Breast epithelium (tissue), 4 donors: ENCODE measurements at places on chromosomes 7 and 10. TPM values are rescaled to one million over a fixed set of nuclear protein-coding genes. Genes with fewer than 3 reads are reported as not detected.

Gene GOLGA7B
- 3.2 TPM for total RNA-seq

DNA sequence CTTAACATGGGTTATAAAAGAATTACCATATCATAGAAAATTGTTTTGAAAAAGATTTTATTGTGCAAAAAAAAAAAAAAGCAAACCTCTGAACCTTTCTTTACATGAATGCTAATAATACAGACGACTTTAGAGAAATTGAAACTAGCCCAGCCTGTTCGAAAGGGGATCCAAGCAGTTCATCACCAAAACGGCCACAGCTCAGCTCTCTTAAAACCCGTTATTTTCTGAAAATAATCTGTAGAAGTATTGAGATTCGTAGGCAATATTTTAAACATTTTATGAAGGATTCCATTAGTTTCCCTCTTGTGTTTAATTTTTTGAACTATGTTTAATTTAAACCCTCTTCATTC, 9.9 kb upstream of the GSAP start:
- H3K4me3 ChIP-seq = no peak overlapping the region
- H3K36me3 ChIP-seq = no peaks in the 10 kb centered on the region
- no peaks in the 10 kb centered on the region for H3K4me1 ChIP-seq
- no peak for DNase-seq
- H3K27ac ChIP-seq = no peak overlapping the region

DNA sequence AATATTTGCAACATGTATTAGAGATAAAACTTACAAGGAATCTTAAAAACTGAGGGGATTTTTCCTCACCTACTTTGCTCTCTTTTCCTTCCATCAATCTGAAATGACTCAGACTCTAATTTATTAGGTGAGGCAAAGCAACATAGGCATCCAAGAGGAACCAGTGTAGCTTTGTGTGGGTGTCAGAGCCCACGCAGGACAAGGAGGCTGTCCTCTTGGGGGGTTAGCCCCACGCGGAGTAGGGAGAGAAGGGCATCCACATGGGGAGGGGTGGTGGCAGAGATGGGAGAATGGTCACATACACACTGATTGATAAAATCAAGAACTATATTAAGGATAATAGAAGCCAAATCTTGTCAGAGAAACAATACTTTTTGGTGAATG, 33.8 kb upstream of the ARMS2 start:
- H3K4me1 ChIP-seq = no peaks in the 10 kb centered on the region
- H3K4me3 ChIP-seq = no peak overlapping the region
- no peaks in the 10 kb centered on the region for H3K36me3 ChIP-seq
- no peak overlapping the region for H3K27ac ChIP-seq
- no peaks in the 10 kb centered on the region for H3K27me3 ChIP-seq

DNA sequence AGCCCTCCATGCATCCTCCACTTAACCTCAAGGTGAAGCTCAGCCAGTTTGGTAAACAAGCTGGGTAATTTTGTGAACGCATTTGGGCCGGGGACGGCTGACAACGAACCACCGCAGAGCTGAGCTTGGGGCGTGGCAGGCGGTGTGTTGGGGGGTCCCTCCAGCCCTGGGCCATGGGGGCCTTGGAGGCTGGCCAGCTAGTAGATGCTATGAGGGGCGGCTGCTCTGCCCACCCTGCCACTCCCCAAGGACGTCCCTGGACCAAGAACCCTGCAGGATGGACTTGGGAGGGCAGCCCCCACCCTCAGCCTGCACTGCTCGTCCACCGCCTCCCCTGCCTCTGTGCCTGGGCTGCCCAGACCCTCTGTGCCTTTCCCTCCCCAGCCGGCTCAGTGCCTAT, 12.0 kb upstream of the SCART1 start:
- no peaks in the 10 kb centered on the region for H3K27me3 ChIP-seq
- H3K4me1 ChIP-seq = no peaks in the 10 kb centered on the region
- H3K4me3 ChIP-seq = no peak overlapping the region
- no peak overlapping the region for H3K27ac ChIP-seq

DNA sequence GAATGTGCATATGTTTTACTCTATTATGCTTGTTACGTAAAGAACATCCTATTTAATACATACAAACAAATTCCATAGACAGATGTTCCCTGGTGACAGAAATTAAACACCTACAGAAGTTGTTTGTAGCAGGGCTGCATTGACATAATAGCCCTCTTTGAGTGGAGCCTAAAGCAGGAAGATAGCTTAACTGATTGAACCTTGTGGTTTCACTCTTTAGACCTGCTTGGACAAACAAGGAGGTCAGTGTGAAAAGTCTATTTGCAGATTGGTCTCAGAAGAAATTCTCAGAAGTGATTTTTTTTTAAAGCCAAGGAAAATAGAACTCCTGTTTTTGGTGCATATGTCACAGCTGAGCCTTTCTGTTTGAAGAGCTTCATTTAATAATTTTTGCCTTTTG, 121.3 kb downstream of the PPP1R9A start:
- H3K36me3 ChIP-seq = no peaks in the 10 kb centered on the region
- no peak overlapping the region for H3K4me3 ChIP-seq
- H3K4me1 ChIP-seq = no peaks in the 10 kb centered on the region
- DNase-seq = no peak
- no peak overlapping the region for H3K27ac ChIP-seq
